ENCODE measurements at places on chromosomes 16 and 17. TPM values are rescaled to one million over a fixed set of nuclear protein-coding genes. Genes with fewer than 3 reads are reported as not detected.

The PPP1R27 gene
- not detected for total RNA-seq

The SALL1 gene
- 12.1 TPM for total RNA-seq

The SOX8 gene
- not detected for total RNA-seq

The CHST4 gene
- total RNA-seq: 0.05 TPM

The NECAB2 gene
- not detected for total RNA-seq

The CHD9NB gene
- 0.20 TPM for total RNA-seq

The BCAR1 gene
- 47.3 TPM for total RNA-seq

The TPSG1 gene
- not detected for total RNA-seq

The PKMYT1 gene
- 57.5 TPM for total RNA-seq

DNA sequence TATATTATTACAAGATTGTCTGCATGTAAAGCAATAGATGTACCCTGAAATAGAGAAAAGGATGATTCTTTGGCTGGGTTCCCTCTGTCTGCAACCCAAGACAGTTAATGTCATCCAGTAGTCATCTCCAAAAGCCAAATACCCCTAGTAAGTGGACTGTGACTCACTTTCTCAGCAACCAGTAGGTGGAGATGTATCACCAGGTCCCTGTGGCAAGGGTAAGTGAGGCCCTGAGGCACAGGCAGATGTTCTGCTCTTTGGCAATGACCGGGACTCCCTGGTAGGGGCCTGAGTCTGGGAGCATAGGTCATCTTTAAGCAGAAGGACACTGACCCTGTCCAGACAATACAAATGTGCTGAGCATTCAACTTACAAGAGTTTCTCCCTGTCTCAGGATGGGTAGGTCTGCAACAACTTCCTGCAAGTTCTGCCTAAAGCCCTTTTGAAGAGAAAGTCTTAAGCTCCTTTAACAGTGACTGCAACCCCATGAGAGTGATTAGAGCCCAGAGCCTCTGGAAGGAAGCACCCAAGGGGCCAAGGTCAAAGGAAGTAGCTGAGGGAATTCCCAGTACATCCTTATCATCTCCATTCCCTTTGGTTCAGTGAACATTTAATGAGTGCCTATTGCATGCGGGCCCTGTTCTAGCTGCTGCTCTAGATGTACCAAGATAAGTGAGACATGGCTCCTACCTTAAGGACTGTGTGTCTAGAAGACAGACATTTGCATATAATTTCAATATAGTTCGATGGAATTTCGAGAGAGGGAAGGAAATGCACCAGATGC, 31.9 kb downstream of the PMP22 start:
- peak; percentile 54 for DNase-seq

DNA sequence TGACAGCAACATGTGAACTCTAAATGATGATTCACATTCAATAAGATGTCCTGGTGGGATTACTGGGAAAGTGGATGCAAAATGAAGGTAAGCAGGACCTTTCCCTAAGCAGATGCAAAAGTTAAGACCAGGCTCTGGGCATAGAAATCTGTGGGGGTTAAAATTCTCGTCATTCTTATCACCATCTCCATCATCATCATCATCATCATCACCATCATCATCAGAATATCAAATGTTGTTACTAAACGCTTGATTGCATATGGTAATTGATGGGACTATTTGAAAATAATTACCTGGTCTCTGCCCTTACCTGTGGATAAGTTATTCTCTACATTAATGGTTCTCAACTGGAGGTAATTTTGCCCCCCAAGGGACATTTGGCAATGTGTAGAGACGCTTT, 41.9 kb upstream of the TMEM132E start:
- no peak for DNase-seq

- no peak for DNase-seq
These were observed 85.8 kb downstream of the GNAO1 start for GRCh38 chr16:56277075-56277474.

DNA sequence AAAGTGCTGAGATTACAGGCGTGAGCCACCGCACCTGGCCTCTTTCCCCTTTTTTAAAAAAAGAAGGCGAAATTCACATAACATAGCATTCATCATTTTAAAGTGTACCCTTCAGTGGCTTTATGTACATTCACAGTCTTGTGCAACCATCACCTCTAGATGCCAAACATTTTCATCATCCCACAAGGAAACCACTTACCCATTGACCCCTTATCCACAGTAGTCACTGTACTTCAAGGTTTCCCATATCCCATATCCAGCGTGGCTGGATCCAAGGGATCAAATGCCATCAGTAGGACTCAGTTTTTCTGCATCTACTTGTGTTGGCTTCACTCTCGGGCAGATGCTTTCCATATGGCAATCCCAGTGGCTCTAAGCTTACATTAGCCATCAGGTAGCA, 50.3 kb downstream of the BMERB1 start:
- DNase-seq: peak; percentile 51

GRCh38 chr17:67335245-67335835, 31.0 kb downstream of the PSMD12 start:
- DNase-seq: no peak

GRCh38 chr17:34198519-34198918, 56.6 kb upstream of the CCL2 start:
- DNase-seq: no peak

GRCh38 chr16:88869673-88869980, 3.2 kb upstream of the PABPN1L start:
- DNase-seq: peak; percentile 34

DNA sequence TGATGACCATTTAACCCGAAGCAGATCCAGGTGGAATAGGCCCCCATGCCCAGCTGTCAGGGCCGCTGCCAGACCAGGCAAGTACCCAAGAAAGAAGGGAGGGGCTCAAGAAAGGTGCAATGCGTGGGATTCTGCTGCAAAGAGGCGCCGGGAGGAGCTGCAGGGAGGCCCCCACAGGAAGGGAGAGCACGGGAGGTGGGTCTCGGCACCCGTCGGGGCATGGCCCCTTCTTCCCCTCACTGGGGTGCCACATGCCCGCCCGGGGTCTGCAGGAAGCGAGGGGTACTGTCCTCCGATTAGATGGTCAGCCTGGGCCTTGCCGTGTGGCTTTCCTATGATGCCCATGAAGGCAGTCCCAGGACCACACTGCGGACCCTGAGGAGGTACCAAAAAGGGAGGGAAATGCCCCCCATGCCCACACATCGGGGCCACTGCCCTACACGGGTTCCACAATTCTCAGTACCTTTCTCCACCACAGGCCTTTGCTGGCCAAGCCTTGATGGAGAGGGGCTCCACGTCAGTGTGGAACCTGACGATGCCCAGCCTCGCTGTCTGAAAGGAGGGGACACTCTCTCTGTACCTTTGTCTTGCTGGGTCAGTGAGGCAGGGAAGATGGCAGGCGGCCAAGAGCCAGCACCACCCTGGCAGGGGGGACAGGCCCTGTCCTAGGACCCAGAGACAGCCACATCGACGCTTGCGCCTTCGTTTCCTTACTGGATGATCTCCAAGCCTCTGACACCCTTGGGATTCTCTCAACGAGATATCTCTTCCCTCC, 45.5 kb upstream of the DNAH17 start:
- DNase-seq: no peak

- DNase-seq: no peak
These were observed 21.1 kb upstream of the C16orf87 start for GRCh38 chr16:46852130-46852529.

DNA sequence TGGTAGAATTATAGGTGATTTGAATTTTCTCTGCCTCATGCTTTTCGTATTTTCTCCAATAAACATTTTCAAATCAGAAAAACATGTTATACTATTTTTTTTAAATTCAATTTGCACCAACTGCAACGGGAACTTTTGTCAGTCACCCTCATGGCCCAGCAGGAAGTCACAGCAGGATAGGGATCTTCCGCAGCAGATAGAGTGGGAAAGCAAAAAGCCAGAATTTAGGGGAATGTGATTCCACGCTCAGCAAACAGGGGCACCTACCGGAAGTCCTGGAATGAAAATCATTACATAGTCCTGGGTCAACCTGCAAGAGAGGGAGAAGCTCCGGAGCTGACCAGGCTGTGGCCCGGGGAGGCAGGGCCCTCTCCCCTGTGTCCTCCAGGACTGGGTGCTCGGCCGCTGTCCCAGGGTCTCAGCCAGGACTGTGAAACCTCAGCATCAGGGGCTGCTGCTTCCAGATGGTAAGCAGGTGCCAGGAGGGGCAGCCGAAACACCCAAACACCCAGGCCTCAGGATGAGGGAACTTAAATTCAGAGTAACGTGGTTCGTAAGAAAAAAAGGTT, 3.9 kb downstream of the SLC47A2 start:
- no peak for DNase-seq

DNA sequence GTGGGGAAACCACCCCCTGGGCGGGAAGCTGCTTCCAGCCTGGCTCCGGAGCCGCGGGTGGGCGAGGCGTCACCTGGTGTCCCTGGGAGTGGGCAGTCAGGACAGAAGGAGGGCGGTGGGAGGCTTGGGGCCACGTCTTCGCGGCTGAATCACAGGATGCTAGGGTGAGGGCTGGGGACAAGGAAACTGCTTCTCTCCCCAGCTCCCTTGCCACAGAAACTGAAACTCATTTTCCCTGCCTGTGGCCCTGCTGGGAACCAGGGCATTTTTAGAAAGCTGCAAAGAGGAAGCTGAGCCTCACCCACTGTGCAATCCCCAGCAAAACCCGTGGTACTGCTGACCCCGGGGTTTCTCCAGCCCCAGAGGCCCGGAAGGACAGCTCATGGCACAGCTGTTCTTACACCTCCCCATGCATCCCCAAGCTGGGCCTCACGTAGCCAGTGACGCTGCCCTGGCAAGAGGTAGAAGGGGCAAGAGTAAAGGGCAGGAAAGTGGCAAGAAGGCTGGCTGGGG, 8.2 kb downstream of the RHBDF2 start:
- peak; percentile 81 for DNase-seq

DNA sequence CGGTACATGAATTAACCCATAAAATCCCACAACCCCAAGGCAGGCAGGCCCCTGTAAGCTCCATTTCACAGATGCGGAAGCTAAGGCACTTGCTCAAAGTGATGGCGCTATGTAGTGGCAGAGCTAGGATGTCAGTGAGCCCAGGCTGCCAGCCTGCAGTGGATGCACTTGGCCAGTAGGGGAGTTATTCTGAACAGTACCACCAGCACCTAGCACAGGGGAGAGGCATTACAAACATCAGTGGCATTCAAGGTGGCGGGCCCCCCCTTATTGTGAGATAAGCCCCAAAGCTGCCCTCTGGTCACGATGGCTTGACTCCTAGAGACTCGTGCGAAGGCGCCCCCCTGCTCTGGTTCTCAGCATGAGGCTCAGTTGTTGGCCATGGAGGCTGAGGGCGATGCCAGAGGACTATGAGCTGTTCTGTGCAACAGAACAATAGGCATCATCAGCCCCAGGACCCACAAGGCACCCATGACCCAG, 33.8 kb downstream of the GTF3C1 start:
- no peak for DNase-seq

- DNase-seq: no peak
These were observed 49.8 kb downstream of the MEAK7 start for GRCh38 chr16:84454611-84455010.

DNA sequence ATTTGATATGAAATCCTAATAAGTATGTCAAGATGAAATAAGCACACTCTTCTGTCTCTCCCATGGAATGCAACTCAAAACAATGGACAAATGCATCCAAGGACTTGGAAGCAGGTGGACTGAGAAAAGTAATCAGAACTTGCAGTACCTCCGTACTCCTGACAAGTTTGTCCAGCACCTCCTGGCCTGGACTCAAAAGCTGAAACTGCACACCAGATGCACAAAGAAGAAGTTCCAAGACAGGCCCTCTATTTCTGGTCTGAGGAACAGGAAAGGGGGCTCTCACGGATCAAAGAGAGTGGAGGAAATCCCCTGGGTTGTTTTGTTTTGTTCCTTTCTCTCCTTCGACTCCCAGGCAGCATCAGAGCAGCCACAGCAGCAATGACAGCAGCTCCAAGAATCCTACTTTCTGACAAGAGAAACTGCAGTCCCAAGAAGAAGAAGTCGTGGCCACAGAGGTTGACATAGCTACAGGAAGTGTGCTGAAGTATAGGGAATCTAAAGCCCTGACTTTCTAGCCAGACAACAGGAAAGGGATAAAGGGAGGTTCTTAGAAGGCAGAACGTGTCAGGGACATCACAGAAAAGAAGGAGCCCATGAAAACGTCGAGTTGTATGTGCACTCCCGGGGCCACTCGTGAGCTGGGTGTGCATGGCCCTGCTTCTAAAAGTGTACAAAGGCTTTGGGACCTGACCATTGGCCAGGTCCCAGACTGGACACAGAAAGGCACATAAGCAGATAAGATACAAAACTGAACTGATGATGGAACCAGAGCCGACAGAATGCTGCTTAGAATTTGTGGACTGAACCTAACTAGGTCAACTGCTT, 29.3 kb downstream of the AKAP10 start:
- DNase-seq: no peak

- no peak for DNase-seq
These were observed 82.1 kb downstream of the GAS7 start for GRCh38 chr17:10116267-10116666.

- DNase-seq: peak; percentile 92
These were observed 323.1 kb downstream of the FOXL1 start for GRCh38 chr16:86901483-86901882.

DNA sequence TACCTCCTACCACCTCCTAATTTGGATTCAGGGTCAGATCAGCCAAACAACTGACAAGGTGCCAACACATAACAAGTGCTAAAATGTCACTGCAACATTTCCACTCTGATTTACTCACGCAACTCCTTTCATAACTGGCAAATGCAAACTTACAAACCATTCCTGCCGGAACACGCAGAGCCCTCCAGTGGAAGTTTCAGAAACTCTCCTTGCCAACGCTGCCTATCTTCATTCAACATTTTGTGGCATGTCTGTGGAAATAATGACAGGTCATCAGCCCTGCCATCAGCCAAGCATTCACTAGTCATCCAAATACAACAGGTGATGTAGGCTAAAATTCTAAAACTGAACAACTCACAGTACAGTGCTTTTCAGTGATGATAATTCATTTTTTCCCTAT, 37.7 kb upstream of the OR3A1 start:
- peak; percentile 5 for DNase-seq

DNA sequence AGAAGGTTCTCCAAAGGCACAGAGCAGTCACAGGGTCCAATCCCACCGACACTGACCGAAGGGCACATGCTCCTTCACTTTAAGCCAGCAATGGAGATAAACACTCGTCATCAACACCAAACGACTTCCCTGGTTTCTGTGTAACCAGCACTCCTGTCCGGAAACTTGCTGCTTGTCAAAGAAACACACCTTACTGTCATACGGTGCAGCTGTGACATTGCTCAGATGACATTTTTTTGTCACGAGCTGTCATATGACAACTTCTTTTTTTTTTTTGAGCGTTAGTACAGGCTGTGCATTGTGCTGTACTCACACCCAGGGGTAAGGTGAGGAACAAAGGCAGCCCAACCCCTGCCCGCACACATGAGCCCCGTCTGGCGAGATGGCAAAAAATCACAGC, 39.2 kb downstream of the TLE7 start:
- DNase-seq: no peak

All from M059J (cell line).